ENCODE measurements at places on chromosomes 11 and 22.

DNA sequence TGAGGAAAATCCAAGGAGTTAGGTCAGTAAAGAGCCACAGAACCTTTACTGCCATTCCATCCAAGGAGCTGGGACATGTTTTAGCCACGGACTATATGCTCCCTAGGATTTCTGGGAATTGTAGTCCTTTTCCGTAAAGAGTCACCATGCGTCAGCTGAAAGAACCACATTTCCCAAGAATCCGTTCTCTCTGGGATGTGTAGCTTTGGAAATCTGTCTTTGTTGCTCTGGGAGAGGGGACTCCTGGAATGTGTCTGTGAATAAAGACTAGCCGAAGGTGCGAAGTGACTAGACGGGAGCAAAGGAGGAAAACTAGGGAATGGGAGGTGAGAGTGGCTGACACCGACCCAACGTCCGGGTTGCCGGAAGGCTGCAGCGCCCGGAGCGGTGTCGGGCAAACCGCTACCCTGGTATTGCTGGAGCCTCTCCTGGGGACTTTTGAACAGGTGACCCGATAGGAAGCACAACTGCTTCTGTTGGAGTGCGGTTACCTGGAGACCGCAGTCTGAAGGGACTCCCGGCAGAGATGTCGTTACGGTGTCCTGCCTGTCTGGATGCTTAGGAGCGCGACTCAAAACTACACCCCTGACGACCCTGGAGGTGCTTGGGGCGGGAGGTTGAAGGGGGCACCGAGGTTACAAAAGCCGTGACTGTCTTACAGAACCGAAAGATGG, at the start of gene IFTAP:
Gene IFTAP (plus strand): TSS at position 187 of the 674 bp plus-strand sequence. CDS start 15,602 bp downstream, outside the sequence.
- peak; percentile 69 for DNase-seq

- no peak for DNase-seq
These were observed 19.7 kb downstream of the EPS8L2 start for GRCh38 chr11:725624-726202.

- no peak for DNase-seq
These were observed 81.5 kb upstream of the BID start for GRCh38 chr22:17855572-17856290.

- DNase-seq = no peak
These were observed 92.7 kb downstream of the NAV2 start for GRCh38 chr11:19805376-19805775.

DNA sequence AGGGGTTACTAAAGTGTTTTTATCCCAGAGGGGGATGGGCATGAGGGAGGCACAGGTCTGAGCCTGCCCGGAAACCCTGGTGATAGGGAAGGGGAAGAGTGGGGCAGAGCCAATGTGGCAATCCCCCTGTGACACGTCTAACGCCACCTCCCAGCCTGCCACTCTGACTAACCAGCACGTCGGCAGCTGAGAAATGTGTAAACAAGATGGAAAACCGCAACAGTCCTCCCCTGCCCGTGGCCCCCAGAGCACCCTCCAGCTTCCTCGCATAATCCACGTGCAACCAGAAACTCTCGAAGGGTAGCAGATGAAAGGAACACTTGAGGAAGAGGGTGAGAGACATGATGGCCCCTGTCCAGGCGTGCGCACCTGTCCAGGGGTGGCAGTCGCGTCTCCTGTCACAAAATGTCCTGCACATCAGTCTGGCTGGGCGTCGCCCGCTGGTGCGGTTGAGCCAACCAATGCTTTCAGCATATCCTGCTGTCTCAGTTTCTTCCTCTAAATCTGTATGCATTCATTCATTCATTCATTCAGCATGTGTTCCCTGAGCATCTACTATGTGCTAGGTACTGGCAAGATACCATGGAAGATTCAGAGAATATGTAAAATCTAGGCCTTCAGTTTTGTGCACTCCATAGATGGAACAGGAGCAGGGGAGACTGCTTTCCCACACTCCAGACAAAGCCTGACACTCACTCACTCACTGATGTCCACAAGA, 4.5 kb downstream of the TMPRSS4 start:
- DNase-seq = no peak

All from upper lobe of left lung (tissue), 6 donors.